Activated CD4-positive, alpha-beta T cell treated with anti-CD3 and anti-CD28 coated beads, Interleukin-2, amount 10 ng/mL, durations not matched to agents 7 days and 5 days (primary cell): ENCODE measurements at places on chromosomes 2 and 18.

- DNase-seq, result no peak
Observed at GRCh38 chr2:80689106-80689505, 384.6 kb upstream of the LRRTM1 start.

GRCh38 chr18:10353791-10354190 lies 100.6 kb upstream of the APCDD1 start:
- DNase-seq, result no peak

DNA sequence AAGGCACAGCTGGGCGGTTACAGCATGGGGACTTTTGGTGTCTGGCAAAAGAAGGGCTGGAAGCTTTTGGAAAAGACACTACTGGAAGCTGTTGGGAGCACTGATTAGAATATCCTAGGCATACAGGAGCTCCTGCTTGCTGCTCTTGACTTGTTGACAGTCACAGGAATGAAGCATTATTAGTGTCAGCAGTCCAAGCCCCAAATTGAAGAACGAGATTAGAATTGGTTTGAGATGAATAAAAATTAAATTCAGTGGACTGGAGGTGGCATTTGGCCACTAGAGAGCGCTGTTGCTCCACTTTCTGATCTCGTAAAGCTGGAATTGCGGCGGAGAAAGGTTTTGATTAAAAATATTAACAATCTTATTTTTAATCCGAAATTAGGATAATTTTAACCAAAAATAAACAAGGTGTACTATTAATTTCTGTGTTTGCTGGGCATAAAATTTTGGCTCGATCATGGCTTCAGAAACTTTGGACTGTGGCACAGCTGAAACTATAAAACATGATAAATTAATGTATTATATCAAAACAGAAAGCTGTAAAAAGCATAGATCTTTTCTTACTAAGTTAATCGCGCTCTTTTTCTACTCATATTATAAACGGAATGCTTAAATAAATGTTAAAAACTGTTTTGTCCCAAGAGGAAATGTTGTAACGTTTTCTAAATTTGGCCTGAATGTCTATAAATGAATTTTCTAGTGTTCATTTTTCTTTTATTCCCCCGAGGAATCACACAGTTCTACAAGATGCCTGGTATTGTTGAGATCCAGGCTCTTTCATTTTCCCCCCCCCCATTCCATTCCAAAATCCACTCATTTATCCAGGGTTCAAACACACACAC lies 2.4 kb upstream of the HOXD8 start:
- DNase-seq, result peak; percentile 70

DNA sequence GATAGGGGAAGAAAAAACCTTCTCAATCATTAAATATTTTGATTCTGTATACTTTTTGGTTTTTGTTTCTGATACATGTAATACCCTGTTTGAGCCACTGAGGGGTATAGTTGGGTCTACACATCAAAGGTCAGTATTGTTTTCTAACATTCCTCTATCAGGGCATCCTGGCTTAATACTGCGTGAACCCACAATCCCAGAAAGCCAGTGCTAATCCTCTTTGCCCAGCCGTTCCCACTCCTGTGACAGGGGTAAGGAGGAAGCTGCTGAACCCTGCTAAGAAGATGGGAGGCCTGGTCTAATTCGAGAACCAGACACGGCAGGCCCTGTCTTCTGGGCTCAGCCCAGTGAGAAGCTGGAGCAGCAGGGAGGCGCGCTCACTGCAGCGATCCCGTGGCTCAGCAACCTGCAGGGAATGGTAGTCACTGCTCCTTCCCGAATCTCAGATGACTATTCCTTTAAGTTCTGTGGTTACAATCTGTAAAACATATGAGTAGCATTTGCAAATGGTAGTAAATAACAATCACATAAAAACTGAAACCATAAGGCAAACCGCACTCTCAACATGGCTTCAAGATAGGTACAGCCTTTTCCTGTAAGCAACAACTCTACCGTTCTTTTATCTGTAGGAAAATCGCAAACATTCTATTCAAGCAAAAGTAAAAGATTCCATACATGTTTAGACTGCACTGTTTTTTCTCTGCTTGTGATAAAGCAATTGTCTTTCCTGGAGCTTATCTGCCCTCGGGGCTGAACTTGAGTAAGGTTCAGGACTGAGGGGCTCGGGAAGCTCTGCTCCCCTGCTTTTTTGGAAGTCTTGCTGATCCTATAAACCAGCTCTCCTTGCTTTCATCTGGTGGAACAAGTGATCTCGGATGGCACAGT lies 87.0 kb downstream of the EPB41L3 start:
- peak; percentile 24 for DNase-seq

DNA sequence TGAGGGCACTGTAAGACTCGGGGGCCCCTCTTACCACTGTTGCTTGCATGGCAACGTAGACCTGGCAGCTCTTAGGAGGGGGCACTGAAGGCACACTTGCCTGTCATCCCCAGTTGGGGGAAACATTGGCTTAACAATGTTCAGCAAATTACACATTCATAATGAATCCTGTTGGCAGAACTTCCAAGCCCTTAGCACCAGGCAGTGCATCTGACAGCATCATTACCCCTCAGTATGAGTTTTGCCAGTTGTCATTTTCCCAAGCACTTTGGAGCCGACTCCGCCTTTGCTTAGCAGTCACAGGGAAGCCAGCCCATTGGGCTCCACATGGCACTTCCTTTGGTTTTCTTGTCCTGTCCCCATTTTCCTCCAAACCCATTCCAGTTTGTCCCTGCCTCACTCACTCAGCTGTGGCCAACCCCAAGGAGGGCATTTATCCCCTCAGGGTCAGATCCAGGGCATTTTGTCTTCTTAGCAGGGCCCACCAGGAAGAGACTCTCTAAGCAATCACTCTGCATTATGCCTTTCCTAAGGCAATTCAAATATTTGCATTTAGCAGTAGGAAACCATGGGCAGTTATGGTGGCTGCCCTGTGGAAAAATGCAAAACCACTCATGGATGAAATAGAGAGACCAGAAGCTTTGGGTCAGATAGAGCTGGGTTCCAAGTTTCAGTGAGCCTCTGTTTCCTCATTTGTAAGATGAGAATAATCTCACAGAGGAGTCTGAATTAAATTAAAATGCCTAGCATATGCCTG lies 73.9 kb downstream of the VSNL1 start:
- DNase-seq, result no peak

DNA sequence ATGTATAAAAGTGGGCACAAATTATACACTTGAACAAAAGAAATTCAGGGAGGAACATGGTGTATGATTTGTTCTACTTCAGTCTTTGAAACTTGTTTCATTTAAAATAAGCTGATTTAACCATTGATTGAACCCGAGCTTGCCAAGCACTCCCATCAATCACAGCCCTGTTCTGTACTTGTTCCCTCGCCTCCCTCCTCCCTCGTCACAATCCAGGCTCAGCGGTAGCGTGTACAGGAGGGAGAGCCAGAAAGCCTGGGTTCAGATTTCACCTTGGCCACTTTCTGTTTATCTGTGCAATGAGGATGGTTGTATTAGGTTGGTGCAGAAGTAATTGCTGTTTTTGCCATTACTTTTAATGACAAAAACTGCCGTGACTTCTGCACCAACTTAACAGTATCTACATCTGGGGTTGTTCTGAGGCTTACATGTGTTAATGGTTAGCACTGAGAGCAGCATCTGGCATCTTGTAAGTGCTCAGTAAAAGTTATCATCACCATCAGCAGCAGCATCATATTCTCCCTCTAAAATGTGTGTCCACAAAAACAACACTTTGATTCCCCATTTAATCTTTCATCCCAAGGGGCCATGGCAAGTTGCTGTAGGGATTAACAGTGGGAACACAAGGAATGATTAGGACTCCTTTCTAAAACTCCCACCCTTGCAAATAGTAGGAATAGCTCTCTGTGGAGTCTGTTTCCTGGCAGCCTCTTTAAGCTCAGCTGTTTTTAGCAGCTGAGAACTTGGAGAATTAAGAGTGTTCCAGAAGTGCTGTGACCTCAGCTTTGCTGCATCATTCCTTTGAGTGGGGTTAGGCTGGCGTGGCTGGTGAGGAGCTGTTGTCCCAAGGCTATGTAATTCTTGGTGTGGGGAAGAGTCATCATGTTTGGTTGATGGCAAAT lies 4.7 kb downstream of the DPYSL5 start:
- no peak for DNase-seq

DNA sequence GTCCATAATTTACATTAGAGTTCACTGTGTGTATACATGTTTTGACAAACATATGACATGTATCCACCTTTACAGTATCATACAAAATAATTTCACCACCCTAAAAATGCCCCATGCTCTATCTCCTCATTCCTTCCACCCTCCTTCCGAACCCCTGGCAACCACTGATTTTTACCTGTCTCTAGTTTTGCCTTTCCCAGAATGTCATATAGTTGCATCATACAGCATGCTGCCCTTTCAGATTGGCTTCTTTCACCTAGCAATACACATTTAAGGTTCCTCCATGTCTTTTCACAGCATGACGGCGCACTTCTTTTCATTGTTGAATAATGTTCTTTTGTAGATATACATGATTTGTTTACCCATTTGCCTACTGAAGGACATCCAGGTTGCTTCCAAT lies 10.4 kb downstream of the LRPPRC start:
- no peak for DNase-seq

DNA sequence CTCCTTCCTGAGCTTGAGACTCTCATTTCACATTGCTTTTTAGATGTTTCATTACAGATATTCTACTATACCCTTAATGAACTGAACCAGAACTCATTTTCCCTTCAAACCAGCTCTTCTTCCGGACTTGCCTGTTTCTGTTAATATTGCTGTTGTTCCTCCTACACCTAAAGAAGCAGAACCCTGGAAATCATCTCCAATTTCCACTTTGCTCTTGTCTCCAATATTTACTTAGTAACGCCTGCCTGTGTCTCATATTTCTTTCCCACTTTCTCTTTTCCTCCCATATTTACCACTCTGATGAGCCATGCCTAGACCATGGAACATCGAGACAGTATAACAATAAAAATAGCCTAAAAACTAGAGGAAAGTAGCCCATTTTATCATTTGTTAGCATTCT lies 17.9 kb upstream of the GMCL1 start:
- no peak for DNase-seq

DNA sequence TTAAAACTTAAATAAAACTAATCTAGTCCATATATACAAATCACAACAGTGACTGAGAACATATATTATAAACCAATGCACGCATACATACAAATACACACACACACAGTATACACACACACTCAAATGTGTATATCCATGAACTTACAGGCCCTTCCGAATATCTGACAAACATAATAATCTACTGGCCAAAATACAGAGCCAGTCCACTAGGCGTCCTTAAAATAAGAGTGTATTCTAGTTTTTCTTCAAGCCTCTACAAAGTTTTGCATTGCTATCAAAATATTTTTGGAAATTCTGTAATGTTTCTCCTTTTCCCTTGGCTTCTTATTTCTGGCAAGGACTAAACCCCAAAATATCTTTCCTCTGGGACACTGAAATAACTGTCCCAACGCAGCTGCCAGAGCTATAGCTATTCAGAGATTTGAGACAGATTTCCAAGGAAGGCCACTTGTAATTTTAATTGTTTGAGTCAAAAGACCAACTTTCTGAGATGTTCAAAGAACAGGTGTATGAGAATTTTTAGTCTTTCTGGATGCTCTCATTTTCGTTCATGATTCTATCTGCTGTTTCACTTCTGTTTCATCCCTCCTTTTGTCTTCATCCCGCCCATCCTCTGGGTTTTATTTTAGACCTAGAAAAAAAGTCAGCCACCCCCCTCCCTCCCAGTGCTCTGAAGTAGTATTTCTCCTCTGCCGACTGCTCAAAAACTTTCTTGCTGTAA lies 24.1 kb upstream of the SP3 start:
- DNase-seq, result no peak

- no peak for DNase-seq
Observed at GRCh38 chr18:44731530-44732237, 51.0 kb downstream of the SETBP1 start.

GRCh38 chr18:34890486-34891085 lies 150.6 kb upstream of the MAPRE2 start:
- no peak for DNase-seq

DNA sequence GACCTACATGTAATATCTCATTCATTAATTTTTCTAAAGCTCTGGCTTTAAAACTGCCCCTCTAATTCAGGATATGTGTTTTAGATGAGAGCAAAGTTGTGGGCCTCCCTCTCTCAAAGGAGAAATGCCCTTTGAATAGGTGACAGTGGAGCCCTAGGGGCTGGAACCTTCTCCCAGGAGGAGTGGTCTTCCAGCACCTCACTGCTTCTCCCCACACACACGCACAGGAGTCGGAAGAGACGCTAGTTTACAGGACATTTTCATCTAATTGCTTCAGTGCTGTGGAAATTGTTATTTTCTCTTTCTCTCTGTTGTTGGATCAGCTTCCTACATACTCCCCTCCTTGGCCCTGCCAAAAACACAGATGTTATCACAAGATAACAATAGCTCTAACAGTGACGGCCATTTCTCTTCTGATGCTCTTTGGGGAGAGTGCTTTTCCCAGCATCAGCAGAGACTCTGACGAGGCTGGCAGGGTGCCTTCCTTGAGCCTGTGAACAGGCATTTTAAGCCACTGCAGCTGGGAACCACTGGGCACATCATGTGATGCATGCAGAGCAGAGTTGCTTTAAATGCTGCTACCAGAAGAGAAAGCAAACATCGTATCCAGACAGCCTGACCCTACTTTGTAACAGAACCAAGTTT lies 209.4 kb upstream of the SP5 start:
- peak; percentile 10 for DNase-seq
